ENCODE measurements at places on chromosomes 12 and 14.

GRCh38 chr14:104732931-104733681 is 9.1 kb downstream of the ADSS1 start:
- DNase-seq: no peak

DNA sequence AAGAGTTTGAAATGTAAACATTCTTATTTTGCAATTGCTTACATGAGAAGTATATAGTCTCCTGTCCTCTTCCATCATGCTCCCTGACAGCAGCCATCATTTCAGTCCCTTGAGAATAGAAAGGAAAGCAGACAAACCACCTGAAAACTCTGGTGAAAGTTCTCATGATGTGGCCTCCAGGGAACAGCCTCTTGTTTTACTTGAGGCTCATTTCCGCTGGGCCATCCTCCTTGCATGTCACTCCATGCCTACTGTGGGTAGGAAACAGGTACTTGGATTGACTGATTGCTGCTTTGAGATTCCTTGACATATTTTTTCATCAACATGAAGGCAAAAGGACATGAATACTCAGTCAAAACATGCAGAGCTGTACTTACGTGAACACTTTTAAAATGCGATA is 6.0 kb downstream of the SYT1 start:
- no peak for DNase-seq

DNA sequence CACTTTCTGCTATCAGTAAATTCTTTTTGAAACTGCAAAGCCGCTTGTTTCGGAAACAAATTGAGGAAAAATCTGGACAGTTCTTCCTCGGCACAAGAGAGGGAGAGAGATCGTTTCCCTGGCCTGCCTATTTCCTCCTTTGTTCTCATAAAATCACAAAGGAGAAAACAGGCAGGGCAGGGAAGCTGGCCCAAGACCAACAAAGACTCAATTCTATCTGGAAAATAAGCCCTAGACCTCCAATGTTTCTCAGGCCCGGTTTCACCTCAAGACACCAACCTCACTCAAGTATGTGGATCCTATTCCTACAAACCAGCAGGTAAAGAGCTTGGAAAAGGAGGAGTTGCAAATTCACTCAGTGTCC is 19.5 kb downstream of the DICER1 start:
- DNase-seq: no peak

GRCh38 chr14:102796661-102797190 is 19.5 kb downstream of the TRAF3 start:
- no peak for DNase-seq

All from NCI-H1105 treated with DMSO at 0.1 percent for 48 hours (cell line).